ENCODE measurements at places on chromosomes 6 and 20.

DNA sequence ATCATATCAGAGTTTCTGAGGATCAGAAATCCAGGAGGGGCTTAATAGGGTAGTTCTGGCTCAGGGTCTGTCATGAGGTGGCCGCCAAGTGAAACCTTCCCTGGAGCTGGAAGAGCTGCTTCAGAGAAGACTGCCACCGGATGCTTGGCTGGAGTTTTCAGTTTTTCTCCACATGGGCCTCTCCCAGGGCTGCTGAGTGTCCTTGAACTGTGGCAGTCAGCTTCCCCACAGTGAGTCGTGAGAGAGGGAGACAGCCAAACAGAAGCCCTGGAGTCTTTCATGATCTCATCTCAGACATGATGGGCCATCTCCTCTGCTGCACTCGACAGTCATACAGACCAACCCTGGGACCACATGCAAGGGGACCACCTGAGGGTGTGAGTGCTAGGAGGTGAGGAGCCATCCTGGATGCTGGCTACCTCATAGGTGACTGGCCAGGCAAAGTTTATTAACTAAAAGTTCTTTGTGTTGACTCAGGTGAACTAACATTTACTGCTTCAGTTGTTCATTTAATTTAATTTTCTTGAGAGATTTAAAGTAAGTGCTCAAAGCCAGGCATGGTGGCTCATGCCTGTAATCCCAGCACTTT lies 71.5 kb downstream of the SHLD1 start:
- DNase-seq: peak; percentile 26

DNA sequence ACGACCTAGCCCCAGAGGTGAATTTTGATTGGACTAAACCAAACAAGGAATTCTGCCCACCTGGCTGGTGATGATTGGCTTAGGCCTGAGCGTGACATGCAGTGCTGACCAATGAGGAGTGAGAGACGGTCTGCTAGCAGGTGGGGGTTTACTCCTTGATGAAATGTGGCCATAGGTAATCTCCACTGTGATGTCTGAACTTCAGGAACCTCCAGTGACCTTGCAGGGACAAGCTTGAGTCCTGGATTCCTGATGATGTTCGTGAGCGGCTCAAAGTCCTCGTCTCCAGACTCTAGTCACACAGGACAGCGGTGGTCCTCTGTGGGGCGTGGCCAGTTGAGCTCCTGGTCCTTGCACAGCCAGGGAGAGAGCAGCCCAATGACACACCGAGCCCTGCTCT lies 8.4 kb downstream of the VSX1 start:
- no peak for DNase-seq

DNA sequence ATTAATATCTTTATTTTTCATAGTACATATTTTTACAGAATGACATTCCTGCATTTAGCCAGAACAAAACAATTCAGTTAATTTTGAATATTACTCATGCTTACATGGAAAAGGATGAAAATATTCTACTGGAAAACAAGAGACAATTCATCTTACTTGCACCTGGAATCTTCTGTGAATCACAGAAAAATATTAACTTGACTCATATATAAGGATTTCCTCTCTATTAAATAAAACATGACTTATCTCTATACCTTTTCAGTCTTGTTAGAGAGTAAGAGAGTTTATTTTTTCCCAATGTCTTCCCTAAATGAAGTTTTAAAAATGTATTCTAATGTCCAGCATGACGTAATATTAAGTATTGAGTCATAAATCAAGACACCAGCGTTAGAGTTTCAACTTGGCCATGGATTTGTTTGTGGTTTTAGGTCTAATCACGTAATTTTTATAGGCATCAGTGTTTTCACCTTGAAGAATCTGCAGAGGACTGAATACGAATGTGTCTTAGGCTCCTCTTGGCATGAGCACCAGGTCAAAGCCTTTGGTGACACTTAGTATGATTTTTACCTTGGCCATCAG lies 445.1 kb upstream of the JAG1 start:
- DNase-seq: peak; percentile 66

- DNase-seq: no peak
These were observed 55.1 kb downstream of the CDS2 start for GRCh38 chr20:5181958-5182357.

- peak; percentile 69 for DNase-seq
These were observed 380.0 kb downstream of the BTBD9 start for GRCh38 chr6:38259736-38260135.

- no peak for DNase-seq
These were observed 57.6 kb downstream of the TCP11 start for GRCh38 chr6:35083507-35083906.

DNA sequence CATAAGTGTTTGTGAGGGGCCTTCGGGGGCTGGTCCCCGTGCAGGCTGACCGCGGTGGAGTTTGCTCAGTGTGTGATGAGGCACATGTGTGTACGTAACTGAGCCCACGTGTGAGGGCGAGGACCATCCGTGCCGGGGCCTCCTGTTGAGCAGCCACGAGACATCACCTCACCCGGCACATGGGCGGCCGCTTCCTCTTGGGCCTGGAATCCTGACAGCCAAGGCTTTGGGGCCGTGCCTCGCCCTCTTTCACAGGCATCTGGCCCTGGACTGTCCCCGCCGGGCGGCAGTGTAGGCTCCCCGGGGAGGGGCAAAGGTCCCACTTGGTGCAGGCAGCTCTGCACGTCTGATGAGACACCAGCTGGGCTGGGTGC lies 202.3 kb downstream of the DLL1 start:
- no peak for DNase-seq

GRCh38 chr6:154353626-154354025 lies 3.0 kb downstream of the IPCEF1 start:
- no peak for DNase-seq

- peak; percentile 6 for DNase-seq
These were observed 19.7 kb downstream of the ZBP1 start for GRCh38 chr20:57600320-57601210.

DNA sequence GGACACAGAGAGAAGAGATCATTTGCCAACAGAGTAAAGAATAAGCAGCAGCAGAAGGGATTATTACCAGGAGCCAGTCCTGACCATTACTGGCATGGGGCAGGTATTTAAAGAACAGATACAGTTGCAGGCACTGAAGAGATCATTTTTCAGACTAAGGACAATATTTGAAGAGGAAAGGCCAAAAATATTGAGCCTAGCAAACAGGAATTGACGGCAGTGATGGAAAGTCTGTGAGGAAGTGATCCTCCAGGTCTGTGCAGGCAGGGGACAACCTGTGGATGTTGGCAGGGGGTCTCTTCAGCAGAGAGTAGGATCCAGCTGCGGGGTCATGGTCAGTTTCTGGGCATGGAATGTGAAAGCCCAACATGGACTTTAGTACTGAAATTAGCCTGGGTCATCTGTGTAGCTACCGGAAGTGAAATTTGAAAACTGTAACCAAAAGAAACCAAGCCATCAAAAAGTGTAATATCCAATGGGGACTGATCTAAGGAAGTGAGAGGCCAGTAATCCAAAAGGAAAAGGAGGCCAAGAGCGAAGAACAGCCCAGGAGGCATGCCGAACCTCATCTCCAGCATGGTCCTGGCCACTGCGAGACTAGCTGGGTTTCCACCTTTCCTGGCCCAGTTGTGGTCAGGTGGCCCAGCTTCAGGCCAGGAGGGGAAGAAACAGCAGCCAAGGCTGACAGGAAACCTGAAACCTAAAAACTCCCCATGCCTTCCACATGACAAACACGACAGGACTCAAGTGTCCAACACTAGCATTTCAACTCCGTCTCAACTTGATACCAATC lies 115.1 kb upstream of the TNFAIP3 start:
- DNase-seq: no peak

GRCh38 chr20:8756410-8756809 lies 312.5 kb upstream of the PLCB4 start:
- DNase-seq: peak; percentile 70

DNA sequence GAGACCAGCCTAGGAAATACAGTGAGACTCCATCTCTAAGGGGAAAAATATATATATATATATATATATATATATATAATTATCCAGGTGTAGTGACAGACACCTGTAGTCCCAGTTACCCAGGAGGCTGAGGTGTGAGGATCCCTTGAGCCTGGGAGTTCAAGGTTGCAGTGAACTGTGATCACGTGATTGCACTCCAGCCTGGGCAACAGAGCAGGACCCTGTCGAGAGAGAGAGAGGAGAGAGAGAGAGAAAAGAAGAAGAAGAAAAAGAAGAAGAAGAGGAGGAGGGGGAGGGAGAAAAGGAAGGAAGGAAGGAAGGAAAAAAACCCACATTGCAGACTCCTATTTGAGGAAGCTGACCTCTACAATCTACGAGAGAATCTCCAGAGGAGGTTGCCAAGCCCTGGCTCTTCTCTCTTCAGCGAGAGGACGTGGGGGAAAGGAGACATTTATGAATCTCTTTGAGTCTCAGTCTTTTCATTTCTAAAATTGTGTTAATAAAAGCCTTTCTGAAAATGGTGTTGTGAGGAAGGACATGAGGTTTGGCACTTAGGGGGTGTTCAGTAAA lies 49.7 kb downstream of the COL11A2 start:
- no peak for DNase-seq

DNA sequence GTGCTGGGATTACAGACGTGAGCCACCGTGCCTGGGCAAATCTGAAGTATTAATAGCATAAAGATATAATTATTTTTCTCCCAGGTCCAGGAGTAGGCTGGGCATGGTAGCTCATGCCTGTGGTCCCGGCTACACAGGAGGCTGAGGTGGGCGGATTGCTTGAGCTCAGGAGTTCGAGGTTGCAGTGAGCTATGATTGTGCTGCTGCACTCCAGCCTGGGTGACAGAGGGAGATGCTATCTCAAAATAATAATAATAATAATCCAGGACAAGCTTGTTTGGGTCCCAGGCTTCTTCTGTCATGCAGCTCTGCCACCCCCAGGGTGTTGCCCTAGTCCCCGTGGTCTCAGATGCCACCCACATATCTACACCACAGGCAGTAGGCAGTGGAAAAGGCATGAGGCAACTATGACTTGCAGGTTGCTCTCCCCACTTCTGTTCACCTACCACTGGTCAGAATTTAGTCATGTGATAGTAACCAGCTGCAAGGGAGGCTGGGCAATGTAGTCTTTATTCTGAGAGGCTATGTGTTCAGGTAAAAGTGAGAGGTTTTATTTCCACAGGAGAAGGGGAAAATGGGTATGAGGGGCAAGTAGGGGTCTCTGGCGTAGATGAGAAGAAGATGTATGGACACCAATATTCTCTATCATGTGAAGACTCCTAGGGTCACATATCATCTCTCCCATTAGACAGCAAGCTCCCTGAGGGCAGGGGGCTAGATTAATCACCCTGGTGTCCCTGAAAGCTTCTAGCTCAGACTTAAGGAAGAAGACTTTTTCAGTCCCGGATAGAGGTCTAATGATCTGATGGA lies 25.7 kb downstream of the TCF15 start:
- peak; percentile 65 for DNase-seq

DNA sequence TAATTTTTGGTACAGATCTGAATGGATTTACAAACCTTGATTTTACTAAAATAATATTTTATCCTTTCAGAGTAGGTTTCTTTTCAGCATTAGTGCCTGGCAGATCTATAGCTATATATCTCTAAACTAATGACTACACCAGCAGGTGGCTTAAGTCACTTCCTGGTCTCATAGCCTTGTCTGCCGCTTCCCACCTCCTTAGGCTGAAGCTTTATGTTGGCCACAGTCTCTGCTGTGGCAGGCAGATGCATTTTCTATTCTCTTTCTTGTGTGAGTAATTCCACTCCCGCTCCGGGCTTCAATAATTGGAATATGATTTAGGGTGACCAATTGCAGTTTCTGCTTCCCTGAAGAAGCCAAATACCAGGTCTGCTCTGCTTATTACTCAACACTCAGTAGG lies 226.8 kb upstream of the HS3ST5 start:
- no peak for DNase-seq

- peak; percentile 29 for DNase-seq
These were observed 24.6 kb downstream of the SLCO4A1 start for GRCh38 chr20:62666736-62667529.

DNA sequence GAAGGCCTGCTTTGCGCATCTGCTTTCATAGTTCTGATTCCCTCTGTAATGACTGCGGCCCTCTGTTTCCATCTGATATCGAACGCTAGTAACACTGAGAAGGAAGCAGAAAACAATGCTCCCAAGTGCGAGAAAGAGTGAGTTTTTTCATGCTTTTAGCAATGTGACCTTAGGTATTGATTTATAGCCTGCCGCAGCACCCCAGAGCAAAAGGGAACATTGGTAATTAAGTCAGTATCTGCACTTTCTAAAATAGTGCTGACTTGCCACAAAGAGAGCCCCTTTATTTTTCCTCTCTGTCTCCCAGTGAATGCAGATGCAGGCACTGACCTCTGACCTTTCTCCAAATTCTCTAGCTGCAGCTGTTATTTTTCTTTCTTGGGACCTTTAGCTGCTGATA lies 129.8 kb downstream of the HDGFL1 start:
- DNase-seq: no peak

DNA sequence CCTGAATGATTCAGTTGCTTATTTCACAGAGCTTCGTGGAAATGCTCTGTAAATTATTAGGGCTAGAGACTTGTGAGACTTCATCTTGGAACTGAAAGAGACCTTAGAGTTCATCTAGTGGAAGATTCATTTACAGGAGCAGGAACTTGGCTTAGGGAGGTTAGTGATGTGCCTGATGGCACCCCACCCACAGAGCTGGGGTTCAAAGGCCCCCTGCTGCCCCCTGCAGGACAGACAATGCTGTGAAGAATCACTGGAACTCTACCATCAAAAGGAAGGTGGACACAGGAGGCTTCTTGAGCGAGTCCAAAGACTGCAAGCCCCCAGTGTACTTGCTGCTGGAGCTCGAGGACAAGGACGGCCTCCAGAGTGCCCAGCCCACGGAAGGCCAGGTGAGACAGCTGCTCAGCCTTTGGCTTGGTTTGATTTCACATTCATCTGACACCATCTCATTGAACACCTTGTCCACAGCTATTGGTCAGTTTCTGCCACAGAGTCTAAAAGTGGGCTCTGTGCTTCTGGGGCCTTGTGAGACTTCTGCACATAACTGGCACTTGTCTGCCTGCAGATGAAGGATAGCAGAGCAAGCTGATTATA lies 25.1 kb downstream of the MYBL2 start:
- peak; percentile 50 for DNase-seq

DNA sequence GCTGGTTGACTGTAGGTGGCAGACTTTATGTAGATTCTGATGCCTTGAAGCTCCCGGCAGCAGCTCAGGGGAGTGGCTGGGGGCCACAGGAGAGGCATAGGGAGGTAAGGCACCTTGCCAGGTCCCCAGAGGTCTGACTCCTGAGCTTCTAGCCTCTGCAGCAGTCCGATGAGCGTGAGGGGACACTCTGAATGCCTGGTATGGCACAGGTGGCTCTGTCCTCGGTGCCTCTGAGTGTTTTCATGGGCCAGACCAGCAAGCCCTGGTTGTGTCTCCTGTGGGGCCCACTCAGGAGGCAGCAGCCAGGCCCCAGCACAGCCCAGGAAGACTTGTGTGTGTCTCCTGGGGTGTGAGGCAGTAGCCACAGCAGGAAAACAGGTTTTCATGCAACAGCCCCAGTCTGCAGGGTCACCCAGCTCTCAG lies 39.7 kb upstream of the IRF4 start:
- no peak for DNase-seq

- no peak for DNase-seq
These were observed 52.6 kb upstream of the SYNJ2 start for GRCh38 chr6:157929076-157929475.

- DNase-seq: no peak
These were observed 34.9 kb downstream of the COL12A1 start for GRCh38 chr6:75170691-75171560.

- no peak for DNase-seq
These were observed 192.2 kb upstream of the TAB2 start for GRCh38 chr6:149125309-149125708.

Measured in epithelial cell of esophagus (primary cell).